ENCODE measurements at places on chromosomes 2 and 18. TPM values are rescaled to one million over a fixed set of nuclear protein-coding genes. Genes with fewer than 3 reads are reported as not detected.

The CFC1 gene
- not detected for total RNA-seq

- H3K4me1 ChIP-seq = no peaks in the 10 kb centered on the region
- no peak for DNase-seq
- H3K27ac ChIP-seq = no peak overlapping the region
- H3K36me3 ChIP-seq = no peaks in the 10 kb centered on the region
- H3K4me3 ChIP-seq = no peak overlapping the region
Observed at GRCh38 chr2:191912764-191913163, 65.9 kb upstream of the CAVIN2 start.

- H3K4me1 ChIP-seq = no peaks in the 10 kb centered on the region
- H3K27me3 ChIP-seq = no peaks in the 10 kb centered on the region
- DNase-seq = no peak
- H3K36me3 ChIP-seq = no peaks in the 10 kb centered on the region
- no peak overlapping the region for H3K4me3 ChIP-seq
Observed at GRCh38 chr18:54807303-54807702, 21.0 kb upstream of the RAB27B start.

- H3K36me3 ChIP-seq = no peaks in the 10 kb centered on the region
- no peak for DNase-seq
- H3K4me1 ChIP-seq = no peaks in the 10 kb centered on the region
- no peak overlapping the region for H3K4me3 ChIP-seq
Observed at GRCh38 chr18:36328916-36329315, 31.4 kb downstream of the FHOD3 start.

GRCh38 chr2:65622951-65623535 lies 190.6 kb upstream of the SPRED2 start:
- H3K36me3 ChIP-seq = no peaks in the 10 kb centered on the region
- H3K27me3 ChIP-seq = no peaks in the 10 kb centered on the region
- no peaks in the 10 kb centered on the region for H3K4me1 ChIP-seq
- H3K4me3 ChIP-seq = no peak overlapping the region

DNA sequence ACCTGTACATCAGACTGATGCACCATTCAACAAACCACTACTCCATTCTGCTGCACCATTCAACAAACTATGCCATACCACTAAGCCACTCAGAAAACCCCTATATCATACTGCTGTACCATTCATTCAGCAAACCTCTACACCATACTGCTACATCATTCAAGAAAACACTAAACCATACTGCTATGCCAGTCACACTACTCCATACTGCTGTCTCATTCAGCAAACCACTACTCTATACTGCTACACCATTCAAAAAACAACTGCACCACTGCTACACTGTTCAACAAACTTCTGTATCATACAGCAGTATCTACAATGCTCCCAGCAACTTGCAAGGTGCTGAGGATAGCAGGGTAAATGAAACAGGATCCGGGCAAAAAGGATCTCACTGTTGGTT lies 12.9 kb upstream of the SLC1A4 start:
- H3K4me3 ChIP-seq = no peak overlapping the region
- no peak for DNase-seq
- no peaks in the 10 kb centered on the region for H3K36me3 ChIP-seq
- peak overlapping the region; percentile 9 for H3K27ac ChIP-seq

GRCh38 chr2:237672731-237673129 lies 45.3 kb downstream of the LRRFIP1 start:
- H3K27ac ChIP-seq = peak overlapping the region; percentile 86
- no peaks in the 10 kb centered on the region for H3K27me3 ChIP-seq
- no peak for DNase-seq
- no peaks in the 10 kb centered on the region for H3K36me3 ChIP-seq
- peak overlapping the region; percentile 47 for H3K4me3 ChIP-seq
- H3K4me1 ChIP-seq = no peaks in the 10 kb centered on the region

- no peaks in the 10 kb centered on the region for H3K4me1 ChIP-seq
- no peak overlapping the region for H3K4me3 ChIP-seq
- no peaks in the 10 kb centered on the region for H3K27me3 ChIP-seq
- H3K36me3 ChIP-seq = no peaks in the 10 kb centered on the region
- no peak overlapping the region for H3K27ac ChIP-seq
Observed at GRCh38 chr2:196546151-196546919, 93.2 kb upstream of the CCDC150 start.

DNA sequence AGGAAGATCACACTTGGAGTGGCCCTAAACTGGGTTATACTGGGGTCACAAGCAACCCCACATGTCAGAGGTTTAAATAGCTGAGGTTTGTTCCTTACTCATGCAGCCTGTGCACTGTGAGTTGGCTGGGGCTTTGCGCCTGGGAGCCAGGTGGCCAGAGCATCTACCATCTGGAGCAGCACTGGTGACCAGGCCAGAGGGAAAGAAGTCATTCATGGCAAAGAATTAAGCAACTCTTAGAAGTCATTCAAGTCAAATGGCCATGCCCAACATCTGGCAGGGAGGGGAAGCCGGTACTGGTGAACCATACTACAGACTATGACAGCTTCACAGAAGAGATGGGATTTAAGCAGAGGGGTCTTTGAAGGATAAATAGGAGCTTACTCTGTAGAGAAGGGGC lies 90.7 kb downstream of the POLR1A start:
- H3K27ac ChIP-seq = no peak overlapping the region
- DNase-seq = no peak
- H3K27me3 ChIP-seq = no peaks in the 10 kb centered on the region
- H3K36me3 ChIP-seq = no peaks in the 10 kb centered on the region
- H3K4me1 ChIP-seq = no peaks in the 10 kb centered on the region

- no peak overlapping the region for H3K4me3 ChIP-seq
- no peaks in the 10 kb centered on the region for H3K27me3 ChIP-seq
- H3K27ac ChIP-seq = no peak overlapping the region
Observed at GRCh38 chr2:227320305-227321094, 4.6 kb upstream of the MFF start.

DNA sequence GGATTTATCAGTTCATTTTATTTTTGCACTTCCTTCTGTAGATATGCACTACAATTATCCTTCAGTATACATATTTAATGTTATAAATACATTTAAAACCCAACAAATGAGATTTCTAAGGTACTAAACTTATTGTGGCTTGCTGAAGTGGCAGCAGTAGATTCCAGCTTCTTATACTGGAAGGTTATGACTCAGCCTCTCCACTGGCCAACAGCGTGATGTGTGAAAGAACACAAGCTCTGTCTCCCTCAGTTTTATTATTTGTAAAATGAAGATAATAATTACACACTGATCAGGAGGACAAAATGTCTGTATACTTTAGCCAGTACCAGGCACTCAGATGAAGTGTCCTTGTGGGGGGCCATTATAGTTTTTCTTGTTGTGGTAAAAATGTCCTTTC lies 1147.1 kb downstream of the CNTNAP5 start:
- no peaks in the 10 kb centered on the region for H3K36me3 ChIP-seq
- H3K4me3 ChIP-seq = no peak overlapping the region
- H3K4me1 ChIP-seq = no peaks in the 10 kb centered on the region
- H3K27ac ChIP-seq = no peak overlapping the region

Data from breast epithelium (tissue), 4 donors.